ENCODE measurements at places on chromosomes 5 and 9.

- DNase-seq = no peak
Observed at GRCh38 chr9:112041199-112041535, 133.9 kb downstream of the SUSD1 start.

DNA sequence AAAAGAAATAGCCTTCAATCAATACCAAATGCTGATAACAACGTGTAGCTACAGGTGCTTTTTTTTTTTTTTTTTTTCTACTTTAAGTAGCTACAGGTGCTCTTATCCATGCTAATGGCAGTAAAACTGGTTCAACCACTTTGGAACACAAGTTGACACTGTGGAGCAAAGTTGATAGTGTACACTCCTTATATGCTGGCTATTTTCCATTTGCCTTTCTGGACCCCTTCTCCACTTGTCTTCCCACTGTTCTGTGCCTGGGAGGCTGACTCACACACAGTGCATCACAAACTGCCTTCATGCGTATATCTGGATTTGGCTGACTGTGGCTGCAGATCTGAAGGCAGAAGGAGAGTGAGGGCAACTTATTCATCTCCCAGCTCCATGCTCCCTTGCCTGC lies 247.9 kb downstream of the MSX2 start:
- no peak for DNase-seq

GRCh38 chr5:109750463-109750862 lies 60.7 kb downstream of the MAN2A1 start:
- no peak for DNase-seq

DNA sequence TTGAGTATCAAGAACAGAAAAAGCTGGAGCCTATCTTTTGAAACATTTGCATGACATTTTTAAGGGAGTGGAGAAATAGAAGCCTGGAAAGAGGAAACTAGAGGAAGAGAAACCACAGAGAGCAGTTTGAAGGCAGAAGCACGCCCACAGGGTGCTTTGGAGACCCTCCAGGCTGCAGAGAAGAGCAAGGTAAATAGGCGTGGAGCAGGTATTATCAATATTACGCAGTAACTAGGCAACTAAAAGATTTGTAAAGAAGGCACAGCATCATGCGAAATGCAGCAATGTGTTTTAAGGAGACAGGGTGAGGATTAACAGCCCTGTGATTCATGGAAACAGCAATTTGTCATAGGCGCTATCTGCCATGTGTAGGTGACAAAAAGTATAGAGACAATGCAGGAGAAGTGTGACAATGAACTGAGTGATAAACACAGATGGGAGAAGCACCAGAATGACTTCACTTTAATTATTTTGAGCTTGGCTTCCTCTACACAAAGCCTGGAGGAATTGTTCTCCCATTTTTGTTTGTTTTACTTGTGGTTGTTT lies 281.2 kb downstream of the BRINP1 start:
- no peak for DNase-seq

DNA sequence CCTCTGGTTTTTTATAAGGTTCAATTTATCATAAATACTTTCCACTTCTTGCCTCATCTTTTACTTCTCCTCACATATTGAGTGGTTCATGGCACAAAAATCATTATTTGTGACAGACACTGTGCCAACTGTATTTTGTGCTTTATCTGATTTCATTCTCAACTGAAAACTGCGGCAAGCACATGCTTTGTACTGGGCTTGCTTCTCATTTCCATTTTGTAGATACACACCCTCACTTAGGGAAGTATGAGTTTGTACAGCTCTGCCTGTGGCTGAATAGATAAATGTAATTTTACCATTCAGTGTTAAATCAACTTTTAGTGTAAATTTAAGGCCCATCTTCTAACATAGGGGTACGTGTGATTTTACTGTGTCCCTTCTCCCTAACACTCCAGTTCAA lies 83.6 kb downstream of the ANXA2R start:
- no peak for DNase-seq

GRCh38 chr5:153237671-153238332 lies 252.7 kb upstream of the GRIA1 start:
- DNase-seq = no peak

DNA sequence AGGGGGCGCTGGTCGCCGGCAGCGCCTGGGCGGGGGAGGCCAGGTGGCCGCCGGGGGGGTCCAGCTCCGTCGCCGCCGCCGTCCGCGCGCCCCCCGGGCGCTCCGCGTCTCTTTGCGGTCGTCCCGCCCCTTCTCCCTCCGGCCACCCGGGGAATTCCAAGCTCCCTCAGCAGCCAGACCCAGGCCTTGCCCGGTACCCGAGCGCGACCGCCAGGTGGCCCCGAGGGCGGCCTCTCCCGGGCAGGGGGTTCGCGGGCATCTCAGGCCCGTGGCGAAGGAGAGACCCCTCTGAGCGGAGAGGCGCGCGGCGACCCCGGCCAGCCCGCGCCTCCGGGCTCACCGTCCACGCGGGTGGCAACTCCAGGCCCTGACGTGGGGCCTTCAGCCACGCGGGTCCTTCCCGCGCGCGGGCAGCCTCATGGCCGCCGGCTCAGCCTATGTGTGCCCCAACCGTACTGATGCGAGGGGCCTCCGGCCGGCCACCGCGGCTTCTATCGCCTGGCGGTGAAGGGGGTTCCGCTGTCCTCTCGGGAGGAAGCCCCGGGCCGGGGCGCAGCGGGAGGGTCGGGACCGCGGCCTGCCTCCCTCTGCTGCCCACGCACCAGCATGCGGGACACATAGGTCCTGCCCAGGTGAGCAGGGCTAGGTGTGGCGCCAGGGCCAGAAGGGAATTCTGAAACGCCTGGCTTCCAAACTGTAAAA lies 529 bp upstream of the NRARP start:
- DNase-seq = no peak

- DNase-seq = no peak
Observed at GRCh38 chr9:75939536-75940111, 49.2 kb downstream of the PCSK5 start.

- DNase-seq = no peak
Observed at GRCh38 chr9:101566904-101567724, 27.7 kb downstream of the PPP3R2 start.

DNA sequence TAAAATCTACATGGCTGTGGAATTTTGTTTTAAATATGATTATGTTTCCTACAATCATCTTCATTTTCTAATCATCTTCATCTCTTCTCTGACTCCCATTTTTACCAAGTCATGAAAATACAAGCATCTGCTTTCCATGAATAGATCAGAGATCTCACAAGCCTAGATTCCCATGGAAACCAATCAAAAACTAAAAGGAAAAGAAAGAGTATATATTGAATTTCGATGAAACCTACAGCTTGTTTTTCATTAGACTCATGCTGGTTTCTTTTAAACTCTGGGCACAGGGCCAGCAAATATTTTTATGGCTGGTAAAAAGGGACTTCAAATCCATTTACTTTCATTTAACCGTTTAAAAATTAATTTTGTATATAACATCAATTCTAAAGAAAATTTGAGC lies 51.2 kb downstream of the INVS start:
- no peak for DNase-seq

GRCh38 chr9:32866273-32866672 lies 82.9 kb downstream of the TMEM215 start:
- no peak for DNase-seq

GRCh38 chr5:179858241-179858585 lies 404 bp downstream of the MRNIP start:
- no peak for DNase-seq

GRCh38 chr9:16721972-16722371 lies 148.5 kb downstream of the BNC2 start:
- DNase-seq = no peak

DNA sequence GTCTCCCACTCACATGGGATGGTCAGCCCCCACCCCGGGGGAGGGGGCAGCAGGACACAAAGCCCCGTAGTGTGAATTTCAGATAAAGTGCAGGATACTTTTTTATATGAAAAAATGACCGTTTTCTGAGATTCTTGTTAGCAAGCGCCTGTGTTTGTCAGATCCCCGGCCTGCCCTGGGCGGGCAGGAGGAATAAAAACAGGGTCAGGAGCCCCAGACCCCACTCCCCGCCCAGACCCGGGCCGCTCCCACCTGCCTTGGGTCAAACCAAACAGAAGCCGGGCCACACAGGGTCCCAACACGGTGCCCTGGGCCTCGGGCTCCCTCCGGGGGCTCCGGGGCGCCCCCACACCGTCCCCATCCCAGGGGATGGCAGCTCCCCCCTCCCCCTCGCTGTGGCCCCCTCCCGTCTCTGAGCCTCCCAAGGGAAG lies 13.5 kb upstream of the NRARP start:
- DNase-seq = no peak

- DNase-seq = no peak
Observed at GRCh38 chr9:7348692-7349091, 450.9 kb downstream of the DMAC1 start.

GRCh38 chr5:80668016-80668969 lies 13.5 kb upstream of the DHFR start:
- no peak for DNase-seq

GRCh38 chr5:6989230-6989629 lies 276.0 kb downstream of the TENT4A start:
- no peak for DNase-seq

DNA sequence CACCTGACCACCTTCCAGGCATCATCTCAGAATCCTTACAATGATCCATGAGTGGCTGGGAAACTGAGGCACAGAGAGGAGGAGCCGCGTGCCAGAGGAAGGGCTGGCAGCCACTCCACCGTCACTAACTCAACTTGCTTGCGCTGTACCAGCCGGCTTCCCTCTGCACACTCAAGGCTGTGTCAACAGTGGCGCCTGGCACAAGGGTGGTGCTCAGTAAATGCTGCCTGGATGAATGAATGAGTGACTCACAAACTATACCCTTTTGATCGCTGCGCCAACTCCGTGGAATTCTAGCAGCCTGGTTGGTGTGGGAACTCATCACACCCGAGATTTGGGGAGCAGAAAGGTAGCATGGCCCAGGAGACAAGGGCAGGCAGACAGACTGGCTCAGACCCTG lies 21.9 kb downstream of the PRRX2 start:
- no peak for DNase-seq

DNA sequence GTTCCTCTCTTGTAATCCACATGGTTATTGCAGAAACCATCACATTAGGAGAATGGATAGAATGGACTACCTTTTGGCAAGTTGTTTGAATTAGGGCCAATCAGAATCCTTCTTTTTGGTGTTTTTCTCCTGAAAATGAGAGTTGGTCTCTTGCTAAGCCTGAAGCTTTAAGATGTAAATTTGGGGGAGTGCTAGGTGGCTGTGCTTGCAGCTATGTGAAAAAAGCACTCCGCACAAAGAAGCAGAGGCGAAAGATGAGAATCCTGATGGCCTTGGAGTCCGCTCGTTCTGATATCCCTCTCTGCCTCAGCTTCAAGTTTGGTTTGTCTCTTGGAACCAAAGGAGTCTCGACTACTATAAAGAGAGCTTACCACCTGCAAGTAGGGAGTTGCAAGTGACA lies 63.6 kb downstream of the INIP start:
- no peak for DNase-seq

GRCh38 chr9:1129382-1129781 lies 79.2 kb downstream of the DMRT2 start:
- DNase-seq = no peak

All from CD4-positive, alpha-beta T cell treated with Interleukin-15 for 1 hour (primary cell).